ENCODE measurements at places on chromosomes 12 and 14. TPM values are rescaled to one million over a fixed set of nuclear protein-coding genes. Genes with fewer than 3 reads are reported as not detected.

- peak; percentile 28 for DNase-seq
Measured at GRCh38 chr14:70934084-70934483, 26.8 kb downstream of the PCNX1 start.

DNA sequence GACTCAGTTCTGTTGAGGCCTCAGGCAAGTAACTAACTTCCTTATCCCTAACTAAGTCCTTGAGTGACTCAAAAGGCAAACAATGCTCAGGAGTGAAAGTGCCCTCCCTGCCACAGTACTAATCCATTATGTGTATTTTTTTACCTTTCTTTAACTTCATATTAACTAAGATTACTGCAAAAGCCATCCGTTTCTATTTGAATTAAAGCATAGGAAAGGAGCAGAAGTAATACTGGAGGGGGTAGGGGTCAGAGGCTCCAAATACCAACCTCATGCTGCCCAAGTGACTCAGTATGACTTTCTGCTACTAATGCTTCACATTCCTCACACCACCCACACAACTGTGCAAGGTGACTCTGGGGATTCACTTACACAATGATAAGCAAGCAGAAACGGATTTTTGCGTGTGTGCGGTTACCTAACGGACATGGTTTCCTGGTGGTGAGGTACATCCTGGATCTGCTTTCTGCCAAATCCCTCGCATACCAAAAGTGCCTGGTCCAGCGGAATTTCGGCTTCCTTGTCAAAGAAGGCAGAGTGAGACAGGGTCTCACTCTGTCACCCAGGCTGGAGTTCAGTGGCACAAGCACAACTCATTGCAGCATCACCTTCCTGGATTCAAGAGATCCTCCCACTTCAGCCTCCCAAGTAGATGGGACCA is 25.1 kb downstream of the MOK start:
- DNase-seq = no peak

GRCh38 chr14:61928300-61928699 is 166.1 kb downstream of the SNAPC1 start:
- DNase-seq = no peak

Gene CCDC197
- polyA plus RNA-seq = not detected
